T-cell (primary cell): ENCODE measurements at places on chromosomes 5 and 9. TPM values are rescaled to one million over a fixed set of nuclear protein-coding genes. Genes with fewer than 3 reads are reported as not detected.

TMEM8B gene
- total RNA-seq: 6.5 TPM

KCNMB1 gene
- not detected for total RNA-seq

- no peaks in the 10 kb centered on the region for H3K27me3 ChIP-seq
- no peak overlapping the region for H3K27ac ChIP-seq
- no peak overlapping the region for H3K4me3 ChIP-seq
- no peak for DNase-seq
- no peaks in the 10 kb centered on the region for H3K36me3 ChIP-seq
These were observed 31.8 kb upstream of the ZNF366 start for GRCh38 chr5:72539038-72539437.

NUTM2G gene
- not detected for total RNA-seq

NR4A3 gene
- 45.0 TPM for total RNA-seq

DNA sequence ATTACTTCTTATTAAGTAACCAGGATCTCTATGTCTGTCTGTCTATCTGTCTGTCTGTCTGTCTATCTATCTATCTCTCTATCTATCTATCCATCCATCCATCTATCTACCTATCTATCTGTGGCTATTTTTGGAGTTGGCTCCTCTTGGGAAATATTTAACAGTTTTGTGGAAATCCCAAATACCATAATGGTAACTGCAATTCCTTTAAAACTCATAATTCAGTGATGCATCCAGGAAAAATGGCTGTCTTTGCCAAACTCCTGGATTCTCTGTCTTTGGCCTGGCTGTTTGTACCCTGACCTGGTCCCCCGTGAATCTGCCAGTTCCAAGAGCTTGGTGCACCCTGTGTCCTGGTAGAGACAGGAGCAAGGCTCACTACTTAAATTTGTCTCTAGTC lies 197.0 kb downstream of the PCSK1 start:
- no peaks in the 10 kb centered on the region for H3K36me3 ChIP-seq
- H3K4me3 ChIP-seq: no peak overlapping the region
- DNase-seq: no peak
- H3K27me3 ChIP-seq: no peaks in the 10 kb centered on the region

GRCh38 chr5:58261605-58262004 lies 198.3 kb downstream of the PLK2 start:
- no peak for DNase-seq
- no peaks in the 10 kb centered on the region for H3K36me3 ChIP-seq
- no peak overlapping the region for H3K4me3 ChIP-seq
- H3K27me3 ChIP-seq: no peaks in the 10 kb centered on the region
- H3K4me1 ChIP-seq: no peaks in the 10 kb centered on the region
- no peak overlapping the region for H3K27ac ChIP-seq

DNA sequence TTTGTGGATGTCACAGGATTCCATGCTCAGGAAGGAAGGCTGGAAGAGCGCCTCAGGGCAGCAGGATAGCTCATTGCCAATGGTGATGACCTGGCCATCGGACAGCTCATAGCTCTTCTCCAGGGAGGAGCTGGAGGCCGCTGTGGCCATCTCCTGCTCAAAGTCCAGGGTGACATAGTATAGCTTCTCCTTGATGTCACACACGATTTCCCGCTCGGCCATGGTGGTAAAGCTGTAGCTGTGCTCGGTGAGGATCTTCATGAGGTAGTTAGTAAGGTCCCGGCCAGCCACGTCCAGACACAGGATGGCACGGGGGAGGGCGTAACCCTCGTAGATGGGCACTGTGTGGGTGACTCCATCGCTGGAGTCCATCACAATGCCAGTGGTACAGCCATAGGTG lies 24.3 kb upstream of the RAPGEF6 start:
- H3K27ac ChIP-seq: no peak overlapping the region
- no peaks in the 10 kb centered on the region for H3K27me3 ChIP-seq
- peaks cover 28% of the 10 kb centered on the region for H3K36me3 ChIP-seq
- DNase-seq: no peak
- H3K4me1 ChIP-seq: no peaks in the 10 kb centered on the region
- no peak overlapping the region for H3K4me3 ChIP-seq
